ENCODE measurements at places on chromosomes 3 and 15.

DNA sequence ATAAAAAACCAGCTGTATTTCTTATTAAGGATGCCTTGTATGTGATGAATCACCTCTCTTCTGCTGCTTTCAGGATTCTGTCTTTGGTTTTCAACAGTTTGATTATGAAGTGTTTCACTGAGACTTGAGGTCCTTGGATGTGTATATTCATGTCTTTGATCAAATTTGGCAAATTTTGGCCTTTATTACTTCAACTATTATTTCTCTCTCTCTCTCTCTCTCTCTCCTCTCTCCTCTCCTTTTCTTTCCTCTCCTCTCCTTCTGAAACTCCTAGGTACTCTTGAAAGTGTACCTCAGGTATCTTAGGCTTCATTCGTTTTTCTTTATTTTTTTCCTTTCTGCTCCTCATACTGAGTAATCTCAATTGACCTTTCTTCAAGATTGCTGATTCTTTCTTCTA, 43.3 kb downstream of the LSM3 start:
- no peak for DNase-seq

DNA sequence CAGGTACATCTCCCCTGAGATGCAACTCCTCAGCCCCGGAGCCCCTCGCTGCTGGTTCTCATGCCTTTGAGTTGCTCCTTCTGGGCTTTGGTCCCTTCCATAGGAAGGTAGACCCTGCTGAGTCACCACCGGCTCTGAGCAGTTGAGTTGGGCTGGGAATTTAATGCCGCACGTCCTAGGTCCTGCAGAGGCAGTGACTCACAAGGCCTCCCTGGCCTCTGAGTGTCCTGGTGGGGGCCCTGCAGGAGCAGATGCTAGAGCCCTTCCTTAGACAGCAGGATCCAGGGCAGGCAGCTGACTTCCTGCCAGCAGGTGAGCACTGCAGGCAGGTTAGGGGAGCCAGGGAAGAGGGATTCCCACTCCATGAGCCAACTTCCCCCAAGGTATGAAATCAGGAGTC, 5.5 kb upstream of the NTRK3 start:
- DNase-seq: no peak

DNA sequence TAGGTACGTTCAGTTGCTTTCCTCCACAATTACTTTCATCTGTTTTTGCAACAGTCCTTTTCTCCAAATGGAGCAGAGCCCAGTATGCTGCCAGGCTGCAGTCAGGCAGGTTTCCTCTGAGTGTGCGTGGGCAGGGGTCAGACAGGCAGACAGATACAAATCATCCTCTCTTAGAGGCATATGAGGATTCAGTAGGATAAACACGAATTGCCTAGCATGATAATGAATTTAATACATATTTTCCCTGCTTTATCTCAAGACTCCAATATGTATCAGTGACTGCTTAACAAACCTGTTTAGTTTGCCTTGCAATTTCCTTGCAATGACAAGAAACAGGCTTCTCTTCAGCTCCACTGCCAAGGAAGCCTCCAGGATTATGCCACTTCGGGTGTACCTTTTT, 140.7 kb upstream of the NR2E3 start:
- DNase-seq: no peak

GRCh38 chr3:60114191-60114590, 1064.4 kb upstream of the CFAP20DC start:
- DNase-seq: no peak

DNA sequence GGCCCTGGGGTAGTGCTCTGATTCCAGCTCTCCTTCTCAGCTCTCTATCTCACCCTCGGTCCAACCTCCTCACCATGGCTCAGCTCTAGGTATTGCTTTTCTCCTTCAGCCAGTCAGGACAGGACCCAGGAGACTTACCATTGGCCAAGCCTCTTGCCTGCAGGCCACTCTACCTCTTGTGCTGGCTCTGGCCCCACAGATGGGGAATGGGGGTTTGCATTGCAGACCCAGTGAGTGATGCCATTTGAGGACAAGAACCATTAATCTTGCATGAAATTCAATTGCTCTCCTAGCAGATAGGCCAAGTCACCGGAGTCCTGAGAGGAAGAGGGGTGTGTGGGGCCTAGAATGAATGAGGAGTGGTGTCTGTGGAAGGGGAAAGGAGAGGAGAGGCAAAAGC, 6.1 kb upstream of the RPP25 start:
- no peak for DNase-seq

DNA sequence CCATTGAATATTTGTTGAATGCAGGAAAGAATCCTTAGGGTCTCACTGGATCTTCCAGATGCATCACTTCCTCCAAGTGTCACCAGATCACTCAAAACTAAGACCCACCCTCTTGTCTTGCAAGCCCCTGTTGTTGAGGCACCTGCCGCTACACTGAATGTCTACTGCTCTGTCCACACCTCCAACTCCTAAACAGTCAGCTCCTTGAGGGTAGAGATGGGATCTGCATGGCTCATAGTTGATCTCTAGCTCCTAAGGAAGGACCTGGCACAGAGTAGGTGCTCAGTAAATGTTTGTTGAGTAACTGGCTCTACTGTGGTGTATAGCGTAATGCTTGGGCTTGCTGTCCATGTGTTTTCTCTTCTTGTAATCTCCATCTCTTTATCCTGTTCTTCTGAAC, 8.8 kb downstream of the SLC6A20 start:
- no peak for DNase-seq

DNA sequence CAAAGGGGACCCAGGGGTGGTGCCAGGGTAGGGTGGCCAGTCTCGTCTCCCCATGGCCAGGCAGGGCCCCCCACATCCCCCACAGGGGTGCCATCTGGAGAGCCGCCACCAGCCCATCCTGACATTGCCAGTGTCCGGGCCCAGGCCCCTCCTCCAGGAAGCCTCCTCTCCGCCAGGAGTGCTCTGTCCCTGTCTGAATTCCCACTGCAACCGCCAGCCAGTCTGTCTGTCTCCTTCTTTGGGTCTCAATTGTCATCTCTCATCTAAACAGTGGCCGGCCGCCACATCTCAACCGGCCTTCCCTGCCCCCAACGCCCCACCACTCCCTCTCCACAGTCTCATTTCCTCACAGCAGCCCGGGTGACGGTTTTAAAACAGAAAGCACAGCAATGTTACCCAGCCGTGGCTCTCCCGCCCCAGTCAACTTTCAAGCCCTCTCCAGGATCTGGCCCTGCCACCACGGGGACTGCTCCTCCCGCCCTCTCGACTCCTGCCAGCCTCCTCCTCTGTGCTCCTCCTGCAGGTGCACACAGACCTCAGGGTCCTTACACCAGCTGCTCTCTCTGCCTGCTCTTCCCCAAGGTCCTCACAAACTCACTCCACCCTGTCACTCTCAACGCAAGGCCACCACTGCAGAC, 57.0 kb downstream of the IQSEC1 start:
- DNase-seq: no peak

- DNase-seq: no peak
Observed at GRCh38 chr15:74042603-74043424, 39.5 kb downstream of the GOLGA6A start.
